ENCODE measurements at places on chromosomes 12 and 14. TPM values are rescaled to one million over a fixed set of nuclear protein-coding genes. Genes with fewer than 3 reads are reported as not detected.

DNA sequence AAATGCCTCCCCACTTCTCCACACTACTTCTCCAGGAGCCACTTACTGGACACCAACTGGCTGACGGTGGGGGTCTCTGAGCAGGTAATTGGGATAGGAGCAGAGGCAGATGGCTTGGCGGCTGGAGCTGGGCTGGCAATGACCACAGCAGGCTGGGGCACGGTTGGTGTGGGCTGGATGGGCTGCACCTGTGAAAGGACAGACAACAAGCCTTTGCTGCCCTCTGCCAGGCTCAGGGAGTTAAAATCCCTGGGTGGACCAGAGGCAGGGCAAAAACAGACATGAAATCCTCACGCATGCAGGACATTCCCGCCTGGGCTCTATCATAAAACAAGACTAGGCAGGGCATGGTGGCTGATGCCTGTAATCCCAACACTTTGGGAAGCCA, 19.3 kb upstream of the TFCP2 start:
- no peak for DNase-seq

DNA sequence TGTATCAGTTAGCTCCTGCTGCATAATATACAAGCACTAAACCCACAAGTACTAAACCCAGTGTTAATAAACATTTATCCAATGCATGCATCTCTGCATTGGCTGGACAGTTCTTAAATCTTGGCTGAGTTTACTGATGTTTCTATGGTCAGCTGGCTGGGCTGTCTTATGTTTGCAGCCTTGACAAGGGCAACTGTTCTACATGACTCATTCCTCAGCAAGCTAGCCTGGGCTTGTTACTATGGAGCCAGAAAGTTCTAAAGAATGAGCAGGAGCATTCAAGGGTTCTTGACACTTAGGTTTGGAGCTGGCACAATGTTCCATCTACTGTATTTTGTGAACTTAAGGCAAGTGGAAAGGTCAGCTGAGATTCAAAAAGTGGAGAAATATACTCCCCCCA, 199.1 kb downstream of the GLT1D1 start:
- DNase-seq, result no peak

GRCh38 chr12:113103756-113104450, 31.7 kb downstream of the RASAL1 start:
- no peak for DNase-seq

- DNase-seq, result no peak
Observed at GRCh38 chr12:30913323-30913722, 13.2 kb upstream of the TSPAN11 start.

DNA sequence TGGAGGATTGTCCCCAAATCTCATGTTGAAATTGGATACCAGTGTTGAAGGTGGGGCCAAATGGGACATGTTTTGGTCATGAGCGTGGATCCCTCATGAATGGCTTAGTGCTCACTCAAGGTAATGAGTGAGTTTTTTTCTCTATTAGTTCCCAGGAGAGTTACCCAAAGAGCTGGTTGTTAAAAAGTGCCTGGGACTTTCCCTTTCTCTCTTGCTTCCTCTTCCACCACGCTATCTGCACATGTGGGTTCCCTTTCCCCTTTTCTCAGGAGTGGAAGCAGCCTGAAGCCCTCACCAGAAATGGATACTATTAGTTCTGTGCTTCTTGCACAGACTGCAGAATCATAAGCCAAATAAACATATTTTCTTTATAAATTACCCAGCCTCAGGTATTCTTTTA, 465.4 kb downstream of the FSCB start:
- no peak for DNase-seq

GRCh38 chr14:89320381-89321000, 96.5 kb downstream of the FOXN3 start:
- no peak for DNase-seq

DNA sequence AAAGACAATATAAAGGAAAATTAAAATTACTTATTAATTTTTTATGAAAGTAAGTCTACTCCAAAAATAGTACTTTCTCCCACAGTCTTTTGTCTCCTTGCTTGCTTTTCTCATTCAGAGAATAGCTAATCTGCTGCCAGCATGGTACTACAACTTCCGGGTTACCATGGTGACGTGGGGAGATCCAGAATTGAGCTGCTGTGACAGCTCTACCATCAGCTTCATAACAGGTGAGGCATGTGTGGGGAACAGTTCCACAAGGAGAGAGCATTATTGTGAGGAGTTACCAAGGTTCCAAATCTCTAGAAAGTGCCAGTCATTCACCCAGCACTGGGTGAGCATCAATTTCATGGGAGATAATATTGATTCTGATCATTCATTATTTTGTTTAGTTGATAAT, 197.8 kb downstream of the PTPRO start:
- no peak for DNase-seq

GRCh38 chr14:94379291-94380224, 8.8 kb downstream of the SERPINA1 start:
- no peak for DNase-seq

- no peak for DNase-seq
Observed at GRCh38 chr12:112846619-112847018, 55.1 kb downstream of the RPH3A start.

- DNase-seq, result no peak
Observed at GRCh38 chr12:2190085-2190484, 137.3 kb downstream of the CACNA1C start.

DNA sequence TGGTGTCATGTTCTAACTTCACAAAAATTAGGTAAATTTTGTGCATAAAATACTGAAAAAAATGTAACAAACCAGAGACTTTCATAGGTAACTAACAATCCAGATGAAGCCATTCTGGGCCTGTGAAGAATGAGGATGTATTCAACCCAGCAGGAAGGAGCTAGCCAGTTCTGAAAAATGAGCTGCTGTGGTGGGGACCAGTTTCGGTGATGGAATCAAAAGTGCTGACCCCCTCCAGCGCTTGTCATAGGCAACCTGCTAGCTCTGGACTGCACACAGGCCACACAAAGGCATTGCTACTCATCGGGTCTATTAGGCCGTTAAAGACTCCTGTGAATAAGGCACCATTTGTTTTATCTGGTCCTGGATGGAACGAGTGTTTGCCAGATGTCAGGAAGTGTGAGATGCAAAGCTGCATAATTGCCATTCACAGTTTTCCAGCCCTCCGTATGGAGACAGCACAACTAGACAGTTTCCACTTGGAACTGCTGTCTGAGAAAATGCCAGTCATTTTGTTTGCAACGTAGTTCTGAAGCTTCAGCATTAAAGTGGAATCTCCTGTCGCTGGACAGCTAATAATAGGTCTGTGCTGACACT, 3.3 kb upstream of the RIMBP2 start:
- DNase-seq, result no peak

DNA sequence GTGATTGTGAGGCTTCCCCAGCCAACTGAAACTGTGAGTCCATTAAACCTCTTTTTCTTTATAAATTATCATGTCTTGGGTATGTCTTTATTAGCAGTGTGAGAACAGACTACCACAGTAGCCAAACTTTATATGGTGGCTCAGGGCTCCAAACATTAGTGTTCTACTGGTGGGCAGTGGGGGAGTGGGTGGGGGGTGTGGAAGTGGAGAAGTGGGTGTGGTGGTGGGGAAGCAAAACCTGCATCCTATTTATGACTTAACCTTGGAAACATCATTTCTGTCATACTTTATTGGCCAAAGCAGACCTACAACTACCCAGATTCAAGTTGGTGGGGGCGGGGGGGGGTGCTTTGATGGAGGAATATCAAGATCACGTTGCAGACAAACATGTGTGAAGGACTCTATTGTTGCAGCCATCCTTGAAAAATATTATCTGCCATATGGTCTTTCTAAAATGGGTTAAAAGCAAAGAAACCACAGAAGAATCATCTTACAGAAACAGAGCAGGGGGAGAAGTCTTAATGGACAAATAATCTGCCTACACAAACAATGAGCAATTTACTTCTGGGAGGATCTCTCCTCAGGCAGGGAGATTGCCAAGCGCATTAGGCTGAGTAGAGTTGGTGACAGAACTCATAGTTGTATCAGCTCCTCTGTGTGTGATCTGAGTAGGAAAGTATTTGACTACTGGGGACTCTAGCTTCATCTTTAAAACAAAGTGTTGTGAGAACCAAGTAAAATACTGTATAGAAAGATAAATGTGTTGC, 1.4 kb upstream of the PWP1 start:
- no peak for DNase-seq

DNA sequence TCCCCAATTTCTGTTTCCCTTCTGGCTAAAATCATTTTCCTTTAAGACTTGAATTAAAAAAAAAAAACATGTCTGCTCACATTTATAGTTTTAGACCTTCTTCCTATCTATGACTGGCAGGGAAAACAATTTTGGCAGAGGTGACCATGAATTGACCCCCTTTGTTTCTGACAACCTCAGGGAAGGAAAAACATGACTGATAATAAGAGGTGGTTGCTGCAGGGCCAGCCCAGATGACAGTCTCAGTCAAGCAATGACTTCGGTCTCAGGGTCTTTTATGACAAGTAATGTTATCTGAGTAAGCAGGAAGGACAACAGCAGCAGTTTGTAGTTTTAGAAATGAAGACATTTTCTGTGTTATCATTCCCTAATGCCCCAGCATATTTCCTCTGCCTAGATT, 430.9 kb downstream of the LRIG3 start:
- no peak for DNase-seq

DNA sequence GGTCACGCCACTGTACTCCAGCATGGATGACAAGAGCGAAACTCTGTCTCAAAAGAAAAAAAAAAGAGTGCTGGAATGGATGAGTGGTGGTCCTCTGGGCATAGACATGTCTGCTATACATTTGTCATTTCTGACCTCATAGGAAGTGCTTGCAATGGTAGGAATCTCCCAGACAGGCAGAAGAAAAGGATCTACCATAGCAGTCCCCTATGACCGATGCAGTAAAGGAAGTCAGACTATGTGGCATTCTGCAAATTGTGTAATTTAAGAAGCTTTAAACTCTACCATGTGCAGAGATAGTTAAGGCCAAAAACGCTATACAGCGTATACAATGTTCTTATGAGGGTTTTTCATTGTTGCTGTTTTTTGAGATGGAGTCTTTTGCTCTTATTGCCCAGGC, 24.7 kb upstream of the RAP1B start:
- no peak for DNase-seq

Gene B4GALNT3
- 11.7 TPM for total RNA-seq

Gene ADSS1
- 11.0 TPM for total RNA-seq

Gene CYP27B1
- total RNA-seq, result 1.6 TPM

Gene ACSM4
- not detected for total RNA-seq

Gene CLEC12A
- total RNA-seq, result 2.3 TPM
